ENCODE measurements at places on chromosomes 16 and 17.

- DNase-seq: no peak
Measured at GRCh38 chr16:14370736-14371234, 259.3 kb downstream of the PARN start.

DNA sequence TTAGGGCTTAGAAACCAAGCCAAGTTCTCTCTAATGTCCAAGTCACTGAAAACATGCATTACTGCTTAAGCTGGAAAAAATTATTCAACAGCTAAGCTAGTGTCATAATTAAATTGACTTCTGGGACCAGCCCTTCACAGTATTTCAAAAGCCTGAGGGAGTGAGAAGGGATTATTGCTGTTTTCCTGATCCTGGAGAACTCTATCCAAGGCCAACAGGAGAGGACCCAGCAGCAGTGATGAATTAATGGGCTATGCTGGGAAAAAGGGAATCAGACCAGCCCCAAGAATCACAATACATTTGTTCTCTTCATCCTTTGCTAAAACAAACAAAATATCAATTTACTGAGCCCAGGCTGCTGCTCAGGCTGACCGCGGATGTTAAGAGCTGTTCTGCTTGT is 34.5 kb upstream of the CLEC3A start:
- no peak for DNase-seq

DNA sequence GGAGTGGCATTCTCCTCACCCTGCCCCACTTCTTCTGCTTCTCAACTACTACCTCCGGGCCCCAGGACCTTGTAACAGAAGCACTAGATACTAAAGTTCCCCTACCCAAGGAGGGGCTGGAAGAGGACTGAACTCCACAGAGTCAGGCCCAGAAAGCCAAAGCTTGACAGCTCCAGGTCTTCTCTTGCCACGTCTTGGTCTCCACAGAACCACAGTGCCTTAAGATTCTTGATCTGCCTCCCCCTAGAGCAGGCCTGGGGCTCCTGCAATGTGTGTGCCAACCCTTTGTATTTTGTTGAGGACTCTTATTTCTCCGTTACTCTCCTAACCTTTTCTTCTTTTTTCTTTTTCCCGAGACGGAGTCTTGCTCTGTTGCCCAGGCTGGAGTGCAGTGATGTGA is 4.0 kb downstream of the SLC16A13 start:
- no peak for DNase-seq

DNA sequence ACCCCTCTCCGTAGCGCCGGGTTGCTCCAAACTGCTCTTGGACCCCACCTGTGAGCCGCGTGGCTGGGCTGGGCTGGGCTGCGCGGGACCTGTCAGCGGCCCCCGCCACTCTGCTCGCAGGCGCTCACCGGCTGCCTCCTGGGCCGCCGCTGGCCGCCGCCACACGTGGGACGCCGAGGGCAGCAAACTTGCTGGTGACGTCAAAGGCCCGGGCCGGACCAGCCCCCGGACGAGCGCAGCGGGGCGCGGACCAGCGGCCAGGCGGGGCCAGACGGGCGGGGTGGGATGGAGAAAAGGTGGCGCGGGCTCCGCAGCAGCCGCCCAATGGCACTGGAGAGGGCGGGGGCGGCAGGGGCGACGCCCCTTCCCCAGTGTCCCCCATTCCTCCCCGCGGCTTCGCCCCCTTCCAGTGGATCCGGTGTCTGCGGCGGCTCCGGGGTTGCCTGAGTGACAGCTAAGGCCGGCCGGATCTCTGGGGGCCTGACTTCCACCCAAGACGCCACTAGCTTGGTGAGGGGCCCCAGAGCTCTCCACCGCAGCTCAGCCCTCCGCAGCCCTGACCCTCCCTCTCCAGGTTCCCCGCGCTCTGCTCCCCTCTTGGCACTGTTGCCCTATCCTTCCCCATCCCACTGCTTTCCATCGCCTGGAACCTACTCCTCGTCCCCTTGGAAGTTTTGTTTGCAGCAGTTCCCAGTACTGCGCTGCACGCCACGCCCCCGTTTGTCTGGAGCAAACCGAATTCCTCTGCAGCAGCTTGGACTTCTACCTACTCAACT is at the start of gene HS3ST3A1:
Gene HS3ST3A1, minus strand, starts transcription at position 154 of the 776 bp plus-strand sequence. CDS start 800 bp downstream, outside the sequence.
- no peak for DNase-seq

GRCh38 chr17:1003972-1004768 is 7.2 kb downstream of the TIMM22 start:
- no peak for DNase-seq

DNA sequence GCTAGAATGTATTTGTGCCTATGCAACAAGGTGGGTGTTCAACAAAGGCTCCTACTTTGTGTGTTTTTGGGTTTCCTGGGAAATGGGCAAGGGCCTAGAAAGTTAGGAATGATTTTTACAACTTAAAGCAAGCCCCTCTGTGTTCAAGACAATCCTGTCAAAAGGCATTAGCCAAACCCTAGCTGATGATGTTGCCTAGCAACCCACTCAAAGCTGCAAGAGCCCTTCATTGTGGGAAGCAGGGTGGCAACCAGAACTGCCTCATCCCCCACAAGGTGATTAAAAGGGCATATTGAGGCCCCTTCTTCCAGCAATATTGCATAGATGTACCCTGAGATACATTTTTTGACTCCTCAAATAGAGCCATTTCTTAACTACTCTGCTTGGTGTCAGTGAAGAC is 16.0 kb upstream of the RASL10B start:
- DNase-seq: no peak

DNA sequence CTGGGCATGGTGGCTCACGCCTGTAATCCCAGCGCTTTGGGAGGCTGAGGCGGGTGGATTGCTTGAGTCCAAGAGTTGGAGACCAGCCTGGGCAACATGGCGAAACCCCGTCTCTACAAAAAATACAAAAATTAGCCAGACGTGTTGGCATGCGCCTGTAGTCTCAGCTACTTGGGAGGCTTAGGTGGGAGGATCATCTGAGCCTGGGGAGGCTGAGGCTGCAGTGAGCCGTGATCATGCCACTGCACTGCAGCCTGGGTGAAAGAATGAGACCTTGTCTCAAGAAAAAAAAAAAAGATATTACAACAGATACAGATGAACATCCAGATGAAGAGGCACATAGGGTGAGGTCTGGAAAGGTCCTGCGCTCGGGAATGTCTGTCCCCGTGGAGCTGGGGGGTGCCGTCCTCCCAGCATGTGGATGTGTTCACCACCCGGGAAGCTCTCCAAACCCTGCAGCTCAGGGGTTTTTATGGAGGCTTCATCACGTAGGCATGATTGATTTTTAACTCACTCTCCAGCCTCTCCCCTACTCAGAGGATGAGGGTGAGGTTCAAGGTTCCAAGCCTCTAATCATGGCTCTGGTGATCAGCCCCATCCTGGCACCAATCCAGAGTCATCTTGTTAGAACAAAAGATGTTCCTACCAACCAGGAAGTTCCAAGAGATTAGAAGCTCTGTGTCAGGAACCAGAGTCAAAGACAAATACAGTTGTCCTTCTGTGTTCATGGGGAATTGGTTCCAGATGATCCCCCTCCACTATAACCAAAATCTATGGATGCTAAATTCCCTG is 85.0 kb upstream of the DNAJA2 start:
- no peak for DNase-seq

DNA sequence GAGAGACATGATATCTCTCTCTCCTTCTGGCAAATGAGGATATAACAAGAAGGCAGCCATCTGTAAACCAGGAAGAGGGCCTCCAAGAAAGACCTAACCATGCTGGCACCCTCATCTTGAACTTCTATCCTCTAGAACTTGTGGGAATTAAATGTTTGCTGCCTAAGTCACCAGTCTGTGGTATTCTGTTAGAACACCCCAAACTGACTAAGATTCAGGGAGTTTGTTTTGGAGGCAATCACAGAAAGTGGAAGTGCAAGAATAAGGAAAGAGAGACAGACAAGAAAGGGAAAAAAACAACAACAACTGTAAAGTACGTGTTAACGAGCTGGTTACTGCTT is 114.5 kb upstream of the GOT2 start:
- DNase-seq: no peak

- DNase-seq: no peak
Measured at GRCh38 chr16:11107780-11108465, 148.1 kb downstream of the SOCS1 start.

GRCh38 chr17:53687324-53687723 is 135.4 kb upstream of the KIF2B start:
- DNase-seq: no peak

DNA sequence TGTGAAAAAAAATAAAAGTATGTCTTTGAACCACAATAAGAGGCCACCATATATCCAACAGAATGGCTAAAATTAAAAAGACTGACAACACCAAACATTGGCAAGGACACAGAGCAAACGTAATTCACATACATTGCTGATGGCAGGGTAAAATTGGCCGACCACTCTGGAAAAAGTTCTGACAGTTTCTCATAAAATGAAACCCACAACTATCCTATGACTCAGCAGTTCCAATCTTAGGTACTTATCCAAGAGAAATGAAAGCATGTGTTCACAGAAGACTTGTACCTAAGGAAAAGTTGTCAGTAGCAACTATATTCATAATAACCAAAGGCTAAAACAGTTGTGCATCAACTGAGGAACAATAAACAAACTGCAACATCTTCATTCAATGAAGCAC is 357.3 kb upstream of the XYLT1 start:
- DNase-seq: peak; percentile 81

- no peak for DNase-seq
Measured at GRCh38 chr17:59825533-59826322, 67.0 kb downstream of the TUBD1 start.

GRCh38 chr16:68475071-68475470 is 26.8 kb upstream of the SMPD3 start:
- no peak for DNase-seq

GRCh38 chr17:61746248-61746985 is 116.9 kb downstream of the BRIP1 start:
- no peak for DNase-seq

DNA sequence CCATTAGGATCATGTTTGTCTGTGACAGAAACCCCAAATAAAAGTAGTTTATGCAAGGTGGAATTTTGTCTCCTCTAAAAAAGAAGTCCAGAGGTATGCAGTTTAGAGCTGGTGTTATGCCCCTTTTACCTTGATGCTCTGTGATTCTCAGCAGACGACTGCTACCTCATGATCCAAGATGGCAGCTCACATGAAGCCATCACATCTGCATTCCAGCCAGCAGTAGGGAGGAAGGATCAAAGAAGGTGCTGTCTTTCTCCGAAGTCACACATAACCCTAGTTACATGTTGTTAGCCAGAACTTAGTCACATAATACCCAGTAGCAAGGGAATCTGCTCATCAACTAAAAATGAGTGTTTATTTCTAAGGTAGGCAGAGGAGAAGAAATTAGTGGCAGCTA is 135.7 kb upstream of the HS3ST2 start:
- DNase-seq: no peak

- no peak for DNase-seq
Measured at GRCh38 chr16:76885776-76886537, 305.0 kb upstream of the MON1B start.

DNA sequence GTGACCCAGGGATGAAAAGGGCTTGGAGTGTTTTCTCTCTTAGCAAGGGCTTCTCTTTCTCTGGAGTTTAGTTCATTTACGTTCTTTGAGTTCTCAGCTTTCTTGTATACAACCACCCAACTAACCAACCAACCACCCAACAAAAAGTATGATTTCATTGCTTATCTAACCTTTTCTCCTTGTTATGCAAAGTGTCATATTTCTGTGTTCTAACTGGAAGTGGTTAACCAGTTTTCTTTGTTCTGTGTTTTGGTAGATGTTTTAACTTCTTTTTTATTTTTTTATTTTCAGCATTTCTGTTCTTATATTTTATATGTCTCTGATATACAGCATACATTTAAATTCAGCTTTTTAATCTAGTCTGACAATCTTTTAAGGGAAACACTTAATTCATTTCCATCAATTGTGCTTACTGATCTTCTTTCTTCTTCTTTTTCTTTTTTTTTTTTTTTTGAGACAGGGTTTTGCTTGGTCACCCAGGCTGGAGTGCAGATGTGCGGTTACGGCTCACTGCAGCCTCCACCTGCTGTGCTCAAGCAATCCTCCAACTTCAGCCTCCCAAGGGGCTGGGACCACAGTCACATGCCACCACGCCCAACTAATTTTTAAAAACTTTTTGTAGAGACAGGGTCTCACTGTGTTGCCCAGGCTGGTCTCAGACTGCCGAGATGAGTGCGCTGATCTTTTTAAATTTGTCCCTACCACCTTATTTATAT is 29.6 kb downstream of the NLK start:
- DNase-seq: no peak

GRCh38 chr17:9729735-9730420 is 61.5 kb downstream of the DHRS7C start:
- no peak for DNase-seq

GRCh38 chr16:66476328-66477027 is 49.4 kb downstream of the BEAN1 start:
- no peak for DNase-seq
